Endothelial cell of umbilical vein (primary cell): ENCODE measurements at places on chromosomes 7 and 10. TPM values are rescaled to one million over a fixed set of nuclear protein-coding genes. Genes with fewer than 3 reads are reported as not detected.

Gene C10orf67
- total RNA-seq = not detected in 2 replicates

GRCh38 chr10:11191678-11192077, 174.0 kb downstream of the CELF2 start:
- no peak overlapping the region for H3K27ac ChIP-seq
- H3K27me3 ChIP-seq = no peaks in the 10 kb centered on the region
- H3K4me1 ChIP-seq = no peaks in the 10 kb centered on the region
- no peak overlapping the region for H3K4me3 ChIP-seq
- DNase-seq = no peak

DNA sequence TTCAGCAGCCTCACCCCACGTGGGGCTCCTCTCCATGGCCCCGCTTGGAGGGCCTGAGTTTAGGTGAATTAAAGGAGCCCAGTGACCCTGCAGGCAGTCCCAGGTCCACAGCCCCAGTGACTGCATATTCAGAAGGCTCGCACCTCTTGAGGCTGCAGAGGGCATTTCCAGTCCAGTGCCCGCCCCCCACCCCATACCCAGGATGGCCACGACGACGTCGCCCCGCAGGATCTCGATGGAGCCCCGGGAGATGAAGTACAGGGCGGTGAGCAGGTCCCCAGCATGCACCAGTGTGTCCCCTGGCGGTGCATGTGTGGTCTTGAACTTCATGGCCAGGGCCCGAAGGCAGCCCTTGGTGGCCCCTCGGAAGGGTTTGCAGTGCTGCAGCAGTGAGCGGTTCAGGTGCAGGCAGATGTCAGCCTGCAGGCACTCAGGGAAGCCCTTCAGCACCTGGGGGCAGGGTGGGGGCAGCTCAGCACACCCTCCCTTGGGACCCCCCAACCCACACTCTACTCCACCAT, 28.1 kb downstream of the KCNH2 start:
- no peak for DNase-seq
- peaks cover 13% of the 10 kb centered on the region for H3K27me3 ChIP-seq
- no peak overlapping the region for H3K4me3 ChIP-seq
- H3K27ac ChIP-seq = no peak overlapping the region
- no peaks in the 10 kb centered on the region for H3K36me3 ChIP-seq

- H3K27me3 ChIP-seq = no peaks in the 10 kb centered on the region
- no peak overlapping the region for H3K27ac ChIP-seq
- H3K4me3 ChIP-seq = no peak overlapping the region
- no peak for DNase-seq
- no peaks in the 10 kb centered on the region for H3K36me3 ChIP-seq
These were observed 46.7 kb upstream of the WNT16 start for GRCh38 chr7:121282129-121282528.

DNA sequence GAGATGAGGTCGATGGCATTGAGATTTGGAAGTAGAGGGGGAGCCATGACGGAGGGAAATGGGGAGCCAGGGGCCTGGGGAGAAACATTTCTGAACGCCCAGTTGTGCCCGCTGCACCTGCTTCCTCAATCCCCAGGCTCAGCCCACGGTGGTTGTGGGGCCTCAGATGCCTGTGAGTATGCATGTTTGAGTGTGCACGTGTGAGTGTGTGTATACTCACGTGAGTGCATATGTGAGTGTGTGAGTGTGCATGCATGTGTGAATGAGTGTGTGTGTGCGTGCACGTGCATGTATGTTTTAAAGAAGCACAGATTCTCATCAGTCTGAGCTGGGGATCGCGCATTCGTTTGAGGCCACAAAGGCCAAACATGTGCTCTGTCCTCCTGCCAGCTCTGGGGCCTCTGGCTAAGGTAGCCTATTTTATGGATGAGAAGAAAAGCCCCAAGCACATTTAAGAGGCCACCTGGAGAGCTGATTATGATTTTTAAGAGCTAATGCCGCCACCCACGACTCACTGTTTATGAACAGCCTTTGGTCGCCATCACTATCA, 154.8 kb downstream of the ARHGAP12 start:
- no peaks in the 10 kb centered on the region for H3K27me3 ChIP-seq
- no peak for DNase-seq
- H3K4me1 ChIP-seq = peaks cover 2% of the 10 kb centered on the region
- H3K27ac ChIP-seq = no peak overlapping the region

- no peak overlapping the region for H3K4me3 ChIP-seq
- H3K4me1 ChIP-seq = no peaks in the 10 kb centered on the region
- no peak for DNase-seq
- no peak overlapping the region for H3K27ac ChIP-seq
- no peaks in the 10 kb centered on the region for H3K27me3 ChIP-seq
These were observed 2.7 kb downstream of the MUC3A start for GRCh38 chr7:100951888-100952560.

Gene PPP1R3C
- 0.74 and 1.6 TPM in 2 replicates for total RNA-seq

Gene STARD3NL
- total RNA-seq = 68.9 and 73.6 TPM in 2 replicates

DNA sequence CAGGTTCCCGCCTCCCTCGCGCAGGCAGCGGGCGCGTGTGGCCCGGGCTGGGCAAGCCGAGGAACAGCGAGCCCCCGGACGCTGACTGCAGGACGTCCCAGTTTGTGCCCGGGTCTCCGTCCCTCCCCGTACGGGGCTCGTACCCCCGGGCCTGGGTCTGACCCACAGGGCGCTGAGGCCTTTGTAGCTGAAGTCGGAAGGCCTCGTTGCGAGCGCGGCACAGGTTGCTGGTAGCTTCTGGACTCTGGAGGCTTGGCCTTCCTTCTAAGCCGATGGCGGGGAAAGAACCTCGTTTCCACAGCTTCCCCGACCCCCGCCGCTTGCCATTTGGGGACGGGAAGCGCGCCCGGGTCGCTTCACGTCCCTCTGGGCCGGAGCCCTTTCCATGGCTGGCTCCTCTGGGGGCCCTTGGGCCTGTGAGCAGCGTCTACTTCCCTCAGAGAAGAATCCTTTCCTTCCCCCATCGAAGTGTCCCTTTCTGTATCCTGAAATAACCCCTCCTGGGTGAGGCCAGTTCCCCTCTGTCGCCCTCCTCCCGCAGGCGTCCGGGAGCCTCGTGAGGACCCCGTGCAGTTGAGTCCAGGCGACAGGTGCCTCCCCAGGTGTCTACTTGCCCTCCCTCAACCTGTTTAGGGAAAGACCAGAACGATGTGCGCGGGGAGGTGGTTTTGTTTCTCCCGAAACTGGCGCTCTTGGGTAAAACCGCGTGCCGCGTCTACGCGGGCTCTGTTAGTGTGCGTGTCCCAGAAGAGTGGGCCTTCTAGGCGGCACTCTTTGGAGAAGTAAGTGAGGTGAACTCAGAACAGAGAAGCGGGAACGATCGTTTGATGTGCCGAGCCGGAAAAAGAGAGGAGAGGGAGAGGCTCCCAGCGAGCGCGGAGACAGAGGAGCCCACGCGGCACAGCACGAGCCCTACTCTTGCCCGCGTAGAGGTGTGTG, 9.3 kb downstream of the EVX1 start:
- H3K36me3 ChIP-seq = no peaks in the 10 kb centered on the region
- H3K27ac ChIP-seq = no peak overlapping the region
- DNase-seq = peak; percentile 23

Gene CTAGE6
- 0.40 TPM in 1 of 2 replicates, not detected in the other for total RNA-seq

DNA sequence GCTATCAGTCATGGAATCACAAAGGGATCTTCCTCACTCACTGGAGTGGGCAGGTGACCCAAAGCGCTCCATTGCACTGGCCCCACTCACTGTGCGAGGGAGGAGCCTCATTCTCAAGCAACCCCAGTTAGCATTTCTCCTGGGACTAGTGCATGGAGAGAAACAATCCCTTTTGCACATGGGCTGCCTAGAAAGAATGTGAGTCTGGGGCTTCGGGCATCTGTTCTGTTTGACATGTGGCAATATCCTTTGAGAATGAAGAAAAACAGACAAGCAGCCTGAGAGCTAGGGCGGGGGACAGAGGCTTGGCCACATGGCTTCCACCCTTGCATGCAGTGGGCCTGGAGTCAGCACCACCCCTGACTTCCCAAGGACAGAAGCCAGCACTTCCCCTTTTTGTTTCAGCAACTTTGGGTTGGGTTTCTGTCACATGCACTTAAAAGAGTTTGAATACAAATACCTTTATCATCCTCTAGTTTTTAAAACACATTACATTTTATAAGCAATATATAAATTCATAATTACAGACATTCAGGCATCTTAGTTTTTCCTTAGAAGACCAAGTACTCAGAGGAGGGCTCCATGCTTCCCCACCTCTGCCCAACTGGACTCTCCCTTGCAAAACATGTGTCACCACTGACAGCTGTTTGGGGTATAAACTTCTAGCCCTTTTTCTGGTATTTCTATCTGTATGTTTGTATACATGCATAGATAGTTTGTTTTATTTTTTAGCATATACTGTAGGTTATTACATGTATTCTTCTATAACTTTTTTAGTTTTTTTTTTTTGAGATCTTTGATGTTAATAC, 73.8 kb downstream of the RBM20 start:
- no peak for DNase-seq
- H3K36me3 ChIP-seq = no peaks in the 10 kb centered on the region
- no peak overlapping the region for H3K27ac ChIP-seq
- H3K4me3 ChIP-seq = no peak overlapping the region
- H3K27me3 ChIP-seq = peaks cover 4% of the 10 kb centered on the region

Gene PTTG1IP2
- not detected in 2 replicates for total RNA-seq

DNA sequence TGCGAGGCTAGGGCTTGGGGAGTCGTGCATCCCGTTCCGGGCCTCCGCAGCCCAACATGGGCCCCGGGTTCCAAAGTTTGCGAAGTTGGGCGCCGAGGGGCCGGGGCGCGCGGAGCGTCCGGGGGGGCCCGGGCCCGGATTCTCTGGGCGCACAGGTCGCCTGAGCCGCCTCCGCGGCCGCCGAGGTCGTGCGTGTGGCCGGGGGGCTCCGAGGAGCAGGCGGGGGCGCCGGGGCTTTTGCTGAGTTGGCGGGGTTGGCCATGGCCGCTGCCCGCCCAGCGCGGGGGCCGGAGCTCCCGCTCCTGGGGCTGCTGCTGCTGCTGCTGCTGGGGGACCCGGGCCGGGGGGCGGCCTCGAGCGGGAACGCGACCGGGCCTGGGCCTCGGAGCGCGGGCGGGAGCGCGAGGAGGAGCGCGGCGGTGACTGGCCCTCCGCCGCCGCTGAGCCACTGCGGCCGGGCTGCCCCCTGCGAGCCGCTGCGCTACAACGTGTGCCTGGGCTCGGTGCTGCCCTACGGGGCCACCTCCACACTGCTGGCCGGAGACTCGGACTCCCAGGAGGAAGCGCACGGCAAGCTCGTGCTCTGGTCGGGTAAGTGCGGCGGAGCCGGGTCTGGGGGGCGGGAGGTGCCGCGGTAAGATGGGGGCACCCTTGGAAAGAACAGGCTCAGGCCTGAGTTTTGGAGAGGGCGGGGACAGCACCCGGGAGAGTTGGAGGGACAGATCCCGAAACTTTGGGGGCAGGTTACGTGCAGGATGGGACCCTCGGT, 643 bp downstream of the SMO start:
- H3K4me1 ChIP-seq = peaks cover 4% of the 10 kb centered on the region
- DNase-seq = peak; percentile 31
- peak overlapping the region; percentile 34 for H3K4me3 ChIP-seq
- H3K27ac ChIP-seq = no peak overlapping the region

Gene TLX1
- not detected in 2 replicates for total RNA-seq

DNA sequence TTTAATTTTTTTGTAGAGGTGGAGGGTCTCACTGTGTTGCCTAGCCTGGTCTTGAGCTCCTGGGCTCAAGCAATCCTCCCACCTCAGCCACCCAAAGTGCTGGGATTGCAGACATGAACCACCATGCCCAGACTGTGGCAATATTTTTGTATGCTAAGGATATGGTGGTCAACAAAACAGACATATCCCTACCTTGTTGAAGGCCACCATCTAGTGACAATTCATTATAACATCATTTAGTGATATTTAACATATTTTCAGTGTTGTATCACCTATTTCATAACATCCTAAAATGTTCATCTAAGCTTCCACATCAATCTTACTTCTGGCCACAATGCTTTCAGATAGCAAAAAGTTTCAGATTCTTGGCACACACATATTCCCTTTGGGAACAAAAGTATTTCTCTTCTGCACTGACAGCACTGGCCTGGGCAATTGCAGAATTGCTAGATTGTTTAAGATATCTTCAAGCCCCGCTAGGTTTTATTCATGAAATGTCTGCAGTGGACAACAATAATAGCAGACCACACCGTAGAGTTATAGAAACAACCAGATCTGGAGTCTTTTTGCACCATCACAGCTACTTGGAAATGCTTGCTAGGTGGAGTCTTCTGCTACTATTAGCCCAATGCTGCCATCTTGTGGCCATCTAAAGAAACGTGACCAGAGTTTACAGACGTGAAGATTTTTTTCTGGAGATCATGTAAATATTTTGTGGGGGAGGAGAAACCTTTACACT, 58.4 kb downstream of the DNAJC12 start:
- no peaks in the 10 kb centered on the region for H3K36me3 ChIP-seq
- DNase-seq = peak; percentile 75
- H3K27me3 ChIP-seq = no peaks in the 10 kb centered on the region
- no peak overlapping the region for H3K27ac ChIP-seq

DNA sequence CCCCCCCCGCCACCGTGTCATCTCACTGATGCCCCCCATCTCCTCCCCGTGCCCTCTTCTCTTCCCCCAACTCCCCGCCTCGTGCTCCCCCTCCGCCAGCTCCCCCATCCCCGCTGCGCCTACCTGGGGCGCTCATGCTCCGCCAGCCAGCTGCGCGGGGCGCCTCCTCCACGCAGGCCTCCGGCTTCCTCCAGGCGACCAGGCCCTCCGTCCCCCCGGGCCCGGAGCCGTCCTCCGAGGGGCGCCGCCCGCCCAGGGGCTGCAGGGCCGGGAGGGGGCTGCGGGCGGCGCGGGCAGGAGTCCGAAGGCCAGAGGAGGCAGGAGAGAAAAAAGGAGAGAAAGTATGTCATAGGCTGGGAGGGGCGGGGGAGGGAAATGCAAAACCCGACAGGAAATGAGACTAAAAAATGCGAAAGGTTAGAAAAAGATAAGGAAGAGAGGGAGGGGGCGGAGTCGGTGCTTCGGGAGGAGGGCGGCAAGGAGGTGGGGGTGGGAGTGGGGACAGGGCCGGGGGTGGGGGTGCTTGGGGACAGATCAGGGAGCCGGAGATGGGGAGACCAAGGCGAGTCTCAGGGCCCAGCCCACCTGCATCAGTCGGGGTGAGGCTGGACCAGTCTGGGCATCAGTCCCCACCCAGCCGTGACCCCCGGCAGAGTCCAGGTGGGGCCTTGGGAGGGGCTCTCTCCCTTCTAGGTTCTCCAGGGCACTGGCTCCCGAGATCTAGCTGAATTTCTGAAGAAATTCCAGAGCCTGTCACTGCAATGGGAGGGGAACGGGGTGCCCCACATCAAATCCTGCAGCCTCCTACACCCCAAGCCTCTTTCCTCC, at the start of gene CARD11:
TSS of gene CARD11 (minus strand) at position 324 of the 828 bp plus-strand sequence. CDS start 85,361 bp downstream, outside the sequence.
- H3K4me1 ChIP-seq = peaks cover 3% of the 10 kb centered on the region
- no peaks in the 10 kb centered on the region for H3K36me3 ChIP-seq
- peak; percentile 21 for DNase-seq
- H3K27ac ChIP-seq = no peak within 1 kb of the TSS
- peak within 1 kb of the TSS; percentile 71 for H3K4me3 ChIP-seq

GRCh38 chr10:15591431-15591830, 128.3 kb downstream of the ITGA8 start:
- H3K4me3 ChIP-seq = no peak overlapping the region
- H3K27me3 ChIP-seq = no peaks in the 10 kb centered on the region
- no peaks in the 10 kb centered on the region for H3K36me3 ChIP-seq
- H3K4me1 ChIP-seq = peaks cover 9% of the 10 kb centered on the region
- H3K27ac ChIP-seq = no peak overlapping the region
- DNase-seq = no peak
